Stimulated activated CD4-positive, alpha-beta T cell treated with anti-CD3 and anti-CD28 coated beads, Interleukin-15, amount 100 ng/mL, for 1 hour (primary cell): ENCODE measurements at places on chromosomes 16 and 17.
A peak's percentile ranks its signal among the peaks of the same experiment; 100 is the strongest.

- no peak for DNase-seq
Measured at GRCh38 chr16:21120976-21121520, 29.6 kb downstream of the DNAH3 start.

DNA sequence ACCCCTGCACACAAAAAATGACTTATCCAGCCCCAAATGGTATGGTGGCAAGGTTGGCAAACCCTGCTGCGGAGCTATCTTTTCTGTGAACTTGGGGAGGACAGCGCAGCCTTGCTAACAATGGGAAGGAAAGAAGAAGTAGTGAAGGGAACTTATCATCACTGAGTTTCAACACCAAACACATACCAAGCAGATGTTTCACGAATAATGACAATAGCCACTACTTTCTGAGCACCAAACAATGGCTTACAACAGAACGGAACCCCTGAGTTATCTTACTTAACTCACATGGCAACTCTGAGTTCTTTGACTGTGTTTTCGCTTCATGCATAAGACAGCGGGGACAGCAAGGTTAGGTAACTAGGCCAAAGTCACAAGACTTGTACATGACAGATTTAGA, 148.9 kb downstream of the XYLT1 start:
- DNase-seq = no peak

- DNase-seq = no peak
Measured at GRCh38 chr16:50640391-50640790, 40.7 kb downstream of the SNX20 start.

GRCh38 chr17:38673707-38674013, 1.1 kb downstream of the EPOP start:
- no peak for DNase-seq

DNA sequence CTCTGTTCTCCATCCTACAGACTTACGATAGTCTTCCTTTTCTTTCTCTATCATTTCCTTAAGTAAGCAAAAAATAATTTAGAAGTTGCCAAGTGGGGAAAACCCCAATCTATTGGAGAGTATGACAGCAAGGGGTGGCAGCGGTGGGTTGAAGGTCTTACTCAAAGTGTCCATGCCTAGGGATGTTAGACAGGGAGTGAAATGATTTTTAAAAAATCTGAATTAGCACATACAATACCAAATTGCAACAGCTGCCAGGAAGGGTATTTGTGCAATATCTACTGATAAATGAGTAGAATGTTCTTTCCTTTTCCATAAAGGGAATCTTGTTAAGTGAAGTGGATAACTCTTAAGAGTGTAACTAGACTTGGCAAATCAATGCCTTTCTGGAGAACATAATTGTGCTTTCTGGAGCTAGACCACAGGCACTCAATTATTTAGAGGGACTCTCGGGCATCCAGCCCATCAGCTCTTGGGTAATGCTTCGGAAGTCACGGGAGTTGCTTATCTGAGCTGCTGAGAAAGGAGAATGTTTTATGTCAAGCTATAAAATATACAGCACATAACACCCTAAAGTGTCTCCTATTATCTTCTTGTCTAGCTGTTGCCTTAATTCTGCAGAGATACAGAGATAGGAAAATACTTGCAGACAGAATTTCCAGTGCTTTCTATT, 151.5 kb downstream of the KCNJ2 start:
- DNase-seq = no peak

DNA sequence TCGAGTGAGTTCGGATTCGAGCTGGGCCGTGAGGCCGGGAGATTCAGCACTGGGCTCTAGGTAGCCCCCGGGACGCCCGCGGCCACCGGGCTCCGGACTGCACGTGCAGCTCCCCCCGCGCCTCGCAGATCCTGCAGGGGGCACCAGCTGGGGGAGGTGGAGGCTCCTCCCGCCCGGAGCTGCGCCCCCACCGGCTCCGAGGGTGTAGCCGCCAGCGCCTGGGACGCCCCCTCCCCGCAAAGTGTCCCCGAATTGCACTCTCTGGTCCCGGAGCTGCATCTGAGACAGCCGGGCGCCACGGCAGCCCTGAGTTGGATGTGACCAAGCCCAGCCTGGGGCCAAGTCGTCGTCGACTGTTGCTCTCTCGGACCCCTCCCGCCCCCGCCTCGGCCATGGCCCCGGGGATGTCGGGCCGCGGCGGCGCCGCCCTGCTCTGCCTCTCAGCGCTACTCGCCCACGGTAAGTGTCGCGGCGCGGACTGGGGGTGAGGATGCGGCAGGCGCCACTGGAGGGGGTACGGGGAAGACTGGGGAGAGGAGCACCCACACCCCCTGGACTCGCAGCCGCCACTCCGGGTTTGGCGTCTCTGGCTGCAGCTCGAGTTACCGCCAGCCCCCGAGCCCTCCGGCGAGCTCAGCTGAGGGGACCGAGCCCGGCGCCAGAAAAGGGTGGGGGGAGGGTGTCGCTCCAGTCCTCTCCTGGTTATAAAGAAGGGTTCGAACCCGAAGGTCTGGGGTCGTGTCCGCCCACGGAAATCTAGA, 1.5 kb downstream of the TMEM132E start:
- DNase-seq = no peak

- no peak for DNase-seq
Measured at GRCh38 chr16:60991886-60992285, 1044.4 kb downstream of the CDH8 start.

GRCh38 chr16:70576431-70577255, 53.0 kb downstream of the SF3B3 start:
- no peak for DNase-seq

DNA sequence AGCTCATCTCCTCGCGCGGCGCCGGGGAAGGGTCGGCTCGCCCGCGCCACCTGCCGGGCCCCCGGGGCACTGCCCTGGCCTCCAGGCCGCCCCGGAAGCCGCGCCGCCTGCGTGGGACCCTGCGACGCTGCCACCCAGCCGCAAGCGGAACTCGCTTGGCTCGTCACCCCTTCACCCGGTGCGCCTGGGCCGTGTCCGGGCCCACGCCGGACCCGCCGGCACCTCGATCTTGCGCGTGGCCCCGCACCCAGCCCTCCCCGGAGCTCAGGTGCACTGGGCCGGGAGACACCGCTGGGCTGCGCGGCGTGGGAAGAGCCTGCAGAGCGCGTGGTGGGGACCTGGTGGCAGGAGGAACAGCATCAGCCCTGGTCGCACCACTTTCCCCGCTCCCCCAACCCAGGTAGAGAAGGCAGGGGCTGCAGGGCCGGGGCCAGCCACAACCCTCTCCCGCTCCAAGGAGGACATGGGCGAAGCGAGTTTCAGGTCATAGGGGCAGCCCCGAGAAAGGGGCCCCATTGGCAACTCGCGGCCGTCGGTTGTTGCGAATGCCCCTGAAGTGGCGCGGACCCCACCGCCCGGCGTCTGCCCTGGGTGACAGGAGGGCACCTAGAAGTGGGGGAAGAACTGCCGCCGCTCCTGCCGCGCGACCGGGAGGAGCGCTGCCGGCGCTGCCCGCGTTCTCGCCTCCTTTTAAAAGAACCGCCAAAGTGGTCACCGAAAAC, 363 bp upstream of the MIF4GD start:
- DNase-seq = peak; percentile 89

DNA sequence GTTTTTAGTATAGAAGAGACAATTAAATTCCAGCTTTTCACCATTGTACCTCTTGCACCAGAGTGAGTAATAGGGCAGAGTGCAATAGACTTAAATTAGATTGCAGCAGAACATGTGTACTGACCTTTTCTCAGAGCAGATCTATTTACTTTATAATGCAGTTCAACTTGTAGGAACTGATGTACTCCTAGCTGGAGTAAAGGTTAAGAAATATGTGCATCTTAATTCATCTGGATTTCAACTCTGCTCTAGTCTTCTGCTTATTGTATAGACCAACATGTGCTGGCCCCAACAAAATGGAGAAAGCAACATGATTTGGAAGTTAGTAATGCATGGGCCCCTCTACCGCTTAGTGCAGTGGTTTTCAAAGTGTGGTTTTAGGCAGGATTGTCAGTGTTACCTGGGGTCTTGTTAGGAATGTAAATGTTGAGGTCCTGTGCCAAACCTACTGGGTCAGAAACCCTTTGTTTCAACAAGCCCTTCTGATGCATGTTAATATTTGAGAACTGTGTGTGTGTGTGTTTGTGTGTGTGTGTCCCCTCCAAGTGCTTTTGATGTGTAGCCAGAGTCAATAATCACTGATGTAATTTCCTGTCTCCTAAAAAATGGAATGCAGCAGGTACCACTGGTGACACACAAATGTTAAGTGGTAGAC, 138.6 kb downstream of the TOX3 start:
- DNase-seq = no peak

- DNase-seq = no peak
Measured at GRCh38 chr16:80341263-80341662, 199.5 kb upstream of the DYNLRB2 start.

DNA sequence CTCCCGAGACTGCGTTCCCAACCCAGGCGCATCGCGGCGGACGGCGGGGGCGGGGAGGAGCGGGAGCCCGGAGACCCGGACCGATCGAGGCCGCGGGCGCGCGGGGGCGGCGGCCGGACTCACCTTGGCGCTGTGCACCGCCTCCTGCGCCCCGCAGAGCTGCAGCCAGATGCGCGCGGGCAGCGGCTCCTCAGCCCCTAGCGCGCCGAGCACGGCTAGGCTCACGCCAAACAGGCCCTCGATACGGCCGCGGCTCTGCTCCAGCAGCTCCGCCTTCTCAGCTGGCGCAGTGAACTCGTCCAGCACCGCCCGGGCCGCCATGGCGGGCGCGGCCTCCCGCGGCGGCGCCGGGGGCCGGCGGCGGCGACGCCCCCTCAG, 339 bp downstream of the N4BP1 start:
- DNase-seq = no peak

- DNase-seq = no peak
Measured at GRCh38 chr16:75293772-75294171, 42.3 kb upstream of the BCAR1 start.

DNA sequence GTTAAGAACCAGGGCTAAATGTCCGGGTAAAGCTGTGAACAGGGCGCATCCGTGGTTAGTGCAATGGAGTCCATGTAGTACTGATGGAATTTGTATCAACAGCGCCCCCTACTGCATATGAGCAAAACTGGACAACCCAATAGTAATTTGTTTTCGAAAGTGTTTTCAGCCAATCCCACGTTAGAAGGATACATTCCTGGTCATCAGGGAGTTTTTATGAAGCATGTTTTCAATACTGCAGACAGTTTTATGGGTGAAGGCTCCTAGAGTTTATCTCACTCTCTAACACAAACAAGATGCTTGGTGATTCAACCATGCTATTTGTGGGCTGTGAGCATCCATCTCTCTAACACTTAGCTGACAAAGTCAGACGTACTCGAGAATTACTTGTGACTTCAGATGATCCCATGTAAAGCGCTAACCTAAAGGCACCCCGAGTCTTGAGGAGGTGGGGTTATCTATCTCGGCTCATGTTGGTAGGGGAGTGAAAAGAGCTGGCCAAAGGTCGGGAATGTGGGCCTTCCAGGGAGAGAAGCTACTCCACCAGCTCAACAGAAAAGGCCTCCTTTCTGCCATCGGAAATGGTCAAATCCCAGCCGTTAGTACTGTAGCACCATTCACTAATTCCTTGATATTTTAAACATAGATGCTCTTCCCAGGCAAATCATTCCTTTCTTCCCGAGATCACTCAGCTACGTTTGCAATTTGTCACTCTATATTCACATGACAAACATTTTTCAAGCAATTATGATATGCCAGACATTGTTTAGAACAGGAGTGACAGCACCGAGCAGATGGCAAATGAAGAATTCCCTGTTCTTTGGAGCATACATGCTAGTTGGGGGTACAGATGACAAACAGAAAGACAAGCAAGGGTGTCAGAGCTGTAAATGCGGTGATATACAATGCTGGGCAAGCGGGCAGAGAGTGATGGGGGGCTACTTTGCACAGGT, 46.9 kb upstream of the HNF1B start:
- no peak for DNase-seq

DNA sequence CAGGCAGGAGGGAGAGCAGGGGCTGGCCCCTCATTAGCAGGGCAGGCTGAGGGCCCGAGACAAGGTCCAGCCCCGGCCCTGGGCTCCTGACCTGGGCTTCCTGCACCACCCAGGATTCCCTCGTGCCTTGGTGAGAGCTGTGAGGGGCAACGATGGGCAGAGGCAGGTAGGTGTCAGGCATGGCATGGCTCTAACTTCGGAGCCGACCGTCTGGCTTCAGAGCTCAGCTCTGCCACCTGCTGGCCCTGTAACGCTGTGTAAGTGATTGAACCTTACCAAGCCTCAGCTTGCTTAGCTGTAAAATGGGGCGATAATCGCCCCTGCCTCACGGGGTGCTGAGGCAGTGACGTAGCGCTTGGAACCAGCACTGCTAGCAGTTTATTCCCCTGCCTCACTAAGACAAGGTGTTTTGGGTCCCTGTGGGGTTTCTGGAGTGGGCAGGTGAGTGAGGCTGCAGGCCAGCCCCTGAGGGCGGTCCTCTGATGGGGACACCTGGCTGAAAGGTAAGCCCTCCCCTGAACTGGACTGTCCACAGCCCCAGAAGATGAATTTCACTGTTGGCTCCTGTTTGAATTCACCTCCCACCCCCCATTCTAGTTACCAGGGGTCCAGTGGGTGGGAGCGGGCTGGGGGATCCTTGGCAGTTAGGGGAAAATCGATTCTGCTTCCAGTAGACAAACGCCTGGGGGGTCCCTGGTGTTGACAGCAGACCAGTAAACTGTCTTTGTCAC, 184.8 kb upstream of the GSE1 start:
- DNase-seq = no peak

DNA sequence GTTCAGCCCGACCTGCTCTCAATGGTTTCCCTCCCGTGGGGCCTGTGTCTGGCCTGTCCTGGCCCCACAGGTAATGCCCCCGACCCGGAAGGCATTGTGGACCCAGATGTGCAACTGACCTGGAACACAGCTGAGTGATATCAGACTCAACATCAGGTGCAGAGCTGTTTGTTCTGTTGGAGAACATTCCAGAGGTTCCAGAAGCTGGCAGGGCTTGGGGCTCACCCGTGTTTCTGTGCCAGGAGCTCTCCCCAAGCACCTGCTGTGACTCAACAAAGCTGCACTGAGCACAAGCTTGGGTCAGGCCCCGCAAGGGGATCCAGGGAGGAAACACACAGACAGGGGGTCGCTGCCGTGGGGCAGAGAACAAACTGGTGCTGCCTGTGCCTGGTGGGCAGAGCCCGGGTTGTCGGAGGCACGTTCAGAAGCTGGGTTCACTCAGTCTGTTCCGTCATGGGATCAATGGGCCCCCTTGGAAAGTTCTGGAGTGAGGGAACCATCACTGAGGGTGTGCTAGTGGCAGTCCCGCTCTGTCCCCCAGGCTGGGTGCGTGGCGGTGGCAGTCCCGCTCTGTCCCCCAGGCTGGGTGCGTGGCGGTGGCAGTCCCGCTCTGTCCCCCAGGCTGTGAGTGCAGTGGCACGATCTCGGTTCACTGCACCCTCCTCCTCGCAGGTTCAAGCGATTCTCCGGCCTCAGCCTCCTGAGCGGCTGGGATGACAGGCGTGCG, 22.1 kb downstream of the HS3ST6 start:
- no peak for DNase-seq

DNA sequence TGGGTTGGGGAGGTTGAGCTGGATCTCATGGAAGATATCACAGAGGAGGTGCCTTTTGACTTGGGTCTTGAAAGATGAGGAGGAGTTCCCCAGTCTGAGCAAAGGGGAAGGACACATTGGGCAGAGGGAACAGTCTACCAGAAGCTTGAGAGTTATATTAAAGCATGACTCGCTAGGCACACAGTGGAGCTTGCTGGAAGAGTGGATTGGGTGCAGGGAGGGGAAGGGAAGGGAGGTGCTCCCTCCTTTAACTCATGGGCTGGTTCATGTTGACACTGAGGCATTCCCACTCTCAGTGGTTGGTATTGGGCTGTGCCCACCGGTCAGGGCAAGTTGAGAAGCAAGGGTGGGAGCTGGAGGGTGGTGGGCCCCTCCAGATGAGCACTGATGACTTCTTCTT, 5.9 kb downstream of the TMEM98 start:
- DNase-seq = no peak
